ENCODE measurements at places on chromosomes 6 and 20. TPM values are rescaled to one million over a fixed set of nuclear protein-coding genes. Genes with fewer than 3 reads are reported as not detected.
A peak's percentile ranks its signal among the peaks of the same experiment; 100 is the strongest.

MOXD1 gene
- total RNA-seq, result not detected

TRIM40 gene
- not detected for total RNA-seq

DNA sequence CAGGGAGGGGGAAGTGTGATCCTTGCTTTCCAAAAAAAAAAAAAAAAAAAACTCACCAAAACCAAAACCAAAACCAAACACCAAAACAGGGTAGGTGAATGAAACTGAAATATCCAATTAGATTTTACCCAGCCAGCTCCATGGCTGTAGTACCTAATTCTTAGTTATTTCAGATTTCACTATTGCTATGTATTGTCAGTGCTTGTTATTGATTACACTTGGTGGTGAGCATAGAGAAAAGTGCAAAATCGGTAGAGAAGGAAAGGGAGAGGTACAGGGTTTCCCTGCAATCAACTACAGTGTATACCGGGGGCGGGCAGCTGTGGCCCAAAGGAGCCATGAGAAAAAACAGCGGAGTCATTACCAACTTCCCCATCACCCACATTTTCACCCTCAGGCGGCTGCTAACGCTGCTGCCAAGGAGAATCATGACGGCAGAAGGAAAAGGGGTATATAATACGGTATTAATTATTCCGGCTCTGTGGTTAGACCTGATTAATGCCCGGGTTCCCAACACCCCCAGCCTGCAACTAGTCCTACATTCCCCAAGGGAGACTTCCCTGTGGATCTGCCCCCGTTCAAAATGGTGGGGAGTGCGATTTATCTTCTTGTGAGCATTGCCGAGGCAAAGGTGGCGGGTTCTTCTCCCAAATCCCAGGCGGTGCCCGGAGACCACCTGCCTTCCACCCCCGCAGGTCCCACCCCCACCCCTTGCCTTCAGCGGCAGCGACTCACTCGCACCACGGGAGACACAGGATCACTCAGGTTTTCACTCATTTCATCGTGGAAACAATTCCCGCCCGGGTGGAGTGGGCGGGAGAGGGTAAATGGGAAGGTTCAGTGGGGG is at the start of gene C6orf62:
C6orf62 (minus strand) TSS at position 30 of the 847 bp plus-strand sequence. CDS start 486 bp downstream, outside the sequence.
- peak; percentile 63 for DNase-seq
- peaks cover 5% of the 10 kb centered on the region for H3K27me3 ChIP-seq
- H3K36me3 ChIP-seq, result peaks cover 55% of the 10 kb centered on the region
- peak within 1 kb of the TSS; percentile 100 for H3K4me3 ChIP-seq
- peak within 1 kb of the TSS; percentile 100 for H3K27ac ChIP-seq

- DNase-seq, result no peak
- peaks cover 15% of the 10 kb centered on the region for H3K36me3 ChIP-seq
- H3K27ac ChIP-seq, result no peak overlapping the region
- no peak overlapping the region for H3K4me3 ChIP-seq
- no peaks in the 10 kb centered on the region for H3K27me3 ChIP-seq
Observed at GRCh38 chr6:144647406-144647964, 362.4 kb downstream of the UTRN start.

DNA sequence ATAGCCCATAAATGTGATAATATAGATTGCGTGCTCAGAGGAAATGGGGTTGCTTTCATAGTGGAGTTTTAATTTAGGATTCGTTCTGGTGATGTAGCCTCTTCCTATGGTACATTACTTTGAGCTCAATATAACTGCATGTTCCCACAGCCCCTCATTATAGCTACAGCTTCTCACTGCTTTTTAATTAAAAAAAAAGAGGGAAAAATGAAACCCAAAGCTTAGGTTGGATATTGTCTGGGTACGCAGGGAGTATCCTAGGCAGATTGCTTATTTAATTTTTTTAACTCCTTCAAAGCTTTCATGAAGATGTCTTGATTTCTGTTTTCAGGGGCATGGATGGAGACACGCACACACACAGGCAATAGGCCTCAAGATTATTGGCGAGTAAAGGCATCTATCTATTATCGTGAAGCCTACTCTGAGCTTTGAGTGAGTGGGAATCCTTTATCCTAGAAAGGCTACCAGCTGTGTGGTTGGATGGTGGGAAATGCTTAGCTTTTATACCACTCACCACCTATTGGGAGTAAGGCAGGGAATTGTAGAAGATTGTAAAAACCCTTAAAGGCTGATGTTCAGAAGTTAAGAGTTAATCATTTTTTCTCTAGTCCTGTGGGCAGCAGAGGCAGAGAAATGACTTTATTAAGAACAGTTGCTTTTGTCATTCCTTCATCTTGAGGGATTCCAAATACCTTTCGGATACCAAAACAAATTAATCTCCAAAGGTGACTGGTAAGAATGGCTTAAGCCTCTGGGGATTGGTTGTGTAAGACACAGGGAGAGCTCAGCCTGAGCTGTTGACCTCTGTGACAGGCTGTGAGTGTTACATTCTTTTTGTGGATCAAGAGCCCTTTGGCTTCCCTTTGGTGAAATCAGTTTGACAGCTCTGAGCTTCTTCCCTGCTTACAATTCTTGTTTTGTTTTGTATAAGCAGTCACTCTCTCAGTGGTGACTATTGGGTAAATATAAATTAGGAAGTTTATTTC is 33.4 kb downstream of the CTNNBL1 start:
- H3K4me3 ChIP-seq, result no peak overlapping the region
- no peaks in the 10 kb centered on the region for H3K27me3 ChIP-seq
- H3K36me3 ChIP-seq, result peaks cover 6% of the 10 kb centered on the region
- DNase-seq, result no peak

Data from activated naive CD8-positive, alpha-beta T cell treated with anti-CD3 and anti-CD28 coated beads for 36 hours (primary cell).